ENCODE measurements at places on chromosomes 2 and 18.
A peak's percentile ranks its signal among the peaks of the same experiment; 100 is the strongest.

GRCh38 chr18:58314284-58314683, 270.3 kb downstream of the NEDD4L start:
- peak; percentile 26 for DNase-seq

DNA sequence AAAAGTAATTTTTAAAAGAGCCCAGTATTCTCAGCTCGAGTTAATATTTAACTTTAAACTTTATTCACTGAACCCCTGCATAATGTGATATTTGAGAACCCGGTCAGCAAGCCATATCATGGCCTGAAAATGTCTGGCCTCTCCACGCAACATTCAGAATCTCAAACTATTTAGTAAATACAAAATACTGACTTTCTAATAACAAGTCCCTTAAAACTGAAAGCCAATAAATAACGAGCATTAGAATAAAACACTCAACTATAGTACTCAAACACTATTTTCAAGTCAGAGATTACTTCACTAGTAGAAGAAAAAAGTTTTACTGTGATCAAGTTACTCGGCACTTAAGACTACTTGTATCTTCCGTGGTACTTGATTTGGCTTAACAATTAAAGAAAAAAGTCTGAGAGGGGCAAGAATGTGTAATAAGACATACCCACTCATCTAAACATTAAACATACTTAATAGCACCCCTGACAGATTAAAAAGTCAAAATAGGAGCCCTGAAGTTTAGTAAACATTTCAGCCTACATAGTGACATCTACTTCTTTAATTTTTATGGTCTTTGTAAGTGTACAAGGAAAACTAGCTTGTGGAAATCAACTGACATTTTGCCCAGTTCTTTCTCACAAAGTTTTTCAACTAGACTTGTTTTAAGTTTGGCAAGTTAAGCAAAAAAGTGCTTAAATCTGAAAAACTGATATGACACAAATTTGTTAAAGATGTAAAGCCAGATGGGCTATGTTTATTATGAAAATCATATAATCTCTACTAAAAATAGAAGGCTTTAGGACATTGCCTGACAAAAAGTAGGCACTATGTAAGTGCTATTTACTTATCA, 38.2 kb downstream of the RTN4 start:
- no peak for DNase-seq

- DNase-seq, result no peak
Observed at GRCh38 chr2:200138391-200139124, 167.9 kb upstream of the SPATS2L start.

- no peak for DNase-seq
Observed at GRCh38 chr18:49911427-49911826, 98.1 kb upstream of the ACAA2 start.

- no peak for DNase-seq
Observed at GRCh38 chr2:16386431-16386830, 279.2 kb downstream of the CYRIA start.

DNA sequence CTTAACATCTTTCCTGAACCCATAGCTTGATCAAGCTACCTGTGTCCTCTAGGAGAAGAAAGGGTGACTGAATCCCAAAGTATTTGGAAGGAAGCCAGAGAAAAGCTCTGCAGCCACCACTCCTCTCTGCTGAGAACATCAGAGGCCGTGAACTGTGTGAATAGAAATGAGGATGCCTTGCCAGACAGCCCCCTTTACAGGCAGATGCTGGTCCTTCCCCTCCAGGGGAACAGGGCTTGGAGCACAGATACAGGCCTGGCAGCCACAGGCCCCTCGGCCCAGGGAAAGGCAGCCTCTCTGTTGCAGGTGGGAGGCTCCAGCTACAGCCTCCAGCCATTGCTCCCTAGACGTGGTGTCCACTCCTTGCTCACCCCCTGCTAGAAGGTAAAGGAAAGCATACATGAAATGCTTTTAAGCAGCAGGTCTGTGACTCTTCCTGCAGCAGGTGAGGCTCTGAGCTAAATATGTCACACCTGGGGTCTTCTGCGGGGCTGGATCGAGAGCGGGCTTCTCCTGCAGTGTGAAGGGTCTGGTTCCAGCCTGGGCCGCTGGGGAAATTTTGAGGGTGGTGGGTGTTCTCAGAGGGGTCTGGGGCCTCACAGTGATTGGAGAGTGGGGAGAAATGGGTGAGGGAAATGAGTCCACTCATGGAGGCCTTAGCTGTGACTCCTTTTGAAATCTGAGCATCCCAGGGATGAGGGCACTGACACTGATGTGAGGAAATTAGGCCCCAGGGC, 234.0 kb downstream of the KLHL29 start:
- DNase-seq, result no peak

- no peak for DNase-seq
Observed at GRCh38 chr2:45330637-45331409, 280.2 kb downstream of the SRBD1 start.

- no peak for DNase-seq
Observed at GRCh38 chr18:22020127-22020866, 149.1 kb upstream of the GATA6 start.

GRCh38 chr18:9824474-9824832, 61.3 kb upstream of the TXNDC2 start:
- DNase-seq, result peak; percentile 80

DNA sequence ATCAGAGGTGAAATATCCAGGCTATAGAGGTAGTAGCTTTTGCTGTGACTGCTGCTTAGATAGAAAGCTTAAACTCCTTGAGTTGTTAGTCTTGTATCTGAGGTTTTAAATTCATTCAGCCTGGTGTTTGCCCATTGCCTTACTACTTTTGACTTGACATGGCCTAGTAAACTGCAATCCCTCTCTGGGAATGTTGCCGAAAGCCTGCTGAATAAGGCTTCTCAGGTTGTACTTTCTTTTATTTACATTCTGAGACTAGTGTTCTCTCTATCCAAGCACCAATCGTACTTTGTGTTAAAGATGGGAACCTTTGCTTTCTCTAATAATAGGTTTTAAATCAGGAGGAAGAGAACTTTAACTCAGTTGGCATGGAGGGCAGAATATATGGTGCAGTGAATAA, 357.6 kb upstream of the CWC22 start:
- no peak for DNase-seq

DNA sequence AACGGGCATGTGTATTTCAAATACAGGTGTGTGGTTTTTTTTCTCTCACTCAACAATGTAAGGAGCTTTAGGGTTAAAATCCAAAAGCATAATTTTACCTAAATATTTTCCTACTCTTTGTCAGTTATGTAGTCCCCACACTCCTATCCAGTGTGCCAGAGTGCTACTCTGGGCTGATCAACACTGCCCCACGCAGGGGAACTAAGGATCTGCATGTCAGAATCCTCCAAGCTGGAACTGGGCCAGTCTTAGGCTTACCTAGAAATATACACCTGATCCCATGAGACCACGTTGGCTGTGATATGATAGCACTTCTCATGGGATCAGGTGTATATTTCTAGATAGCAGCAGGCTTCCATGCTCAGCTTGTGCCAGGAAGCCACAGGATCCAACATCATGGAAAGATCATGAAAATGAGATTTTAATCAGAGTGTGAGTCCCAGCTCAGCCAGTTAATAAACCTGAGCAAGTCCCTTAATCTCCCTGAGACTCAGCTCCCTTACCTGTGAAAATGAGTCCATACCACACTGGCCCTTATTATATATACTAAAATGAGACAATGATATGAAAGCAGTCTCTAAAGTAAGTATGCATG, 29.7 kb downstream of the CCDC141 start:
- no peak for DNase-seq

DNA sequence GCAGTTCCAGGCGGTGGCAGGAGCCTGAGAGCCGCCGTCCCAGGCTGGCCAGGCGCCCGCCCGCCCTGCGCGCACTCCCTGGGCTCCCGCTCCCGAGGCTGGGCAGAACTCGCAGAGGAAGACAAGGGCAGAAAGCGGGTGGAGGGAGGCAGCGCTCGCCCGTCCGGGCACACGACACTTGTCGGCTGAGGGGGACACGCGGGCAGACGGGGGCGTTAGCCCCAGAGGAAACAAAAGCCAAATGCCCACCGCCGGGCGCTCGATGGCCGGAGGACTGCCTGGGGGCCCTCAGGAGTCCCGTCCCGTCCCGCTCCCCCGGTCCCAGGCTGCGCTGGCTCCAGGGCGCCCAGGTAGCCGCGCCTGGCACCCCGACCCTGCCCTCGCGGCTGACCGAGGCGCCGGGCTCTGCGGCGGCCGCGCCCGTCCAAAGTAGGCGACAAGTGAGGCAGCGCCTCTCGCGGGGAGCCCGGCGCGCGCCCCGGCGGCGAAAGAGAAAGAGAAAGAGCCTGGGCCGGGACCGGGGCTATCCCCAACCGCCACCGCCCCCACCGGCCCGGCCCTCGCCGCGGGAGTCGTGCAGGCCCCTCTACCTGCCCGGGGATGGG, 491 bp downstream of the L3MBTL4 start:
- peak; percentile 31 for DNase-seq

- no peak for DNase-seq
Observed at GRCh38 chr2:180706694-180707093, 273.7 kb upstream of the UBE2E3 start.

DNA sequence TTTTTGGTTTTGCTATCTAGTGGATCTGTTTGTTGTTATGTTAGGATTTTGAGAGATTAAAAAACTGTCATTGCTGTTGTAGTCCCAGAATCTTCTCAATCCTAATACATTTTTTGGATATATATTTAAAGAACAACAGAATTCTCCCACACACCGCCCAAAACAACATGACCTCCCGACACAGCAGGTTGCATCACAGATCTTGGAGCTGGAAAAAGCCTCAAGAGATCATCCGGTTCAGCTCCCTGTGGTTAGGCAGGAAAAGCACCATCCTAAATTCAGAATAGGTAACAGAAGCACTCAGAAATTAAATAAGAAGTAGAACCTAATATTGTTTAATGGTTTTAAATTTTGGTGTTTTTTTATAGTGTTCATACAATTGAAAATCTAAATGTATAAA, 251.4 kb upstream of the STON1 start:
- DNase-seq, result peak; percentile 21

DNA sequence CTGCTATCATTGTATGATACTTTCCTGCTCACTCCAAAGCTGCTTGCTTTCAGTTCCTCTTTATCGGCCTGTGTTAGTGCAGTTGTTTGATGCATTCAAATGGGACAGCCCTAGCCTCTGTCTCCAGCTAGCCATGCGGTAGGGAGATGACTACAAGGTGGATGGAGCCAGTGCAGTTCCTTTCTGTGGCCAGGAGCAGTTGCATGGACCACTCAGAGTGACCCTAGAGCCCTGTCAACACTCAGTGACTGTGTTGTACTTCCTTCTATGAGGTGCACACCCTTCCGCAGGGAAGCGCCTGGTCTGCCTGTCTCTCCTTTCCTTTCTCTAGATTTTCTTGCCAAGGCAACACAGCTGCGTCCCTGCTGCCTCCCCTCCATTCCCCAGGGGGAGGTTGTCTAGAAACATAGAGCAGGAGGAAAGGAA, 33.8 kb downstream of the KCNS3 start:
- DNase-seq, result no peak

GRCh38 chr2:145379934-145380333, 860.0 kb upstream of the ZEB2 start:
- DNase-seq, result no peak
